ENCODE measurements at places on chromosomes 3 and 15.

DNA sequence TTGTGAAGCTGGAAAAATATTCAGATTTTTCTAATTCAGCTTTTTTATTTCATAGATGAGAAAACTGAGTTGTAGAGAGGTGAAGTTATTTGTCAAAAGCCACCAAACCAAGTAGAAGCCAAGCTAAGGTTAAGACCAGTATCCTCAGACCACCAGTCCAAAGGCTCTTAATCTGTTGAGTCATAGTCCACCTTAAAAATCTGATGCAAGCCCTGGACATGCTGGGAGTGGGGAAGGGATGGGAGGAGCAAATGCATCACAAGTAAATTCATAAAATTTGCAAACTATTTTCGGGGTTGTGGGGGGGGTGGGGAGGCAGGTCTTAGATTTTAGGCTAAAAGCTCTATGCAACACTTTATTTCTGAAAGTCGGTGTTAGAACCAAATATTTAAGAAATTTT is 307.7 kb upstream of the SEMA6D start:
- H3K4me1 ChIP-seq: peaks cover 22% of the 10 kb centered on the region
- no peak overlapping the region for H3K4me3 ChIP-seq
- no peaks in the 10 kb centered on the region for H3K27me3 ChIP-seq

GRCh38 chr3:57078344-57078634 is 17.8 kb downstream of the SPATA12 start:
- H3K27ac ChIP-seq: peak overlapping the region; percentile 46
- peak; percentile 72 for DNase-seq
- peak overlapping the region; percentile 71 for H3K4me3 ChIP-seq

DNA sequence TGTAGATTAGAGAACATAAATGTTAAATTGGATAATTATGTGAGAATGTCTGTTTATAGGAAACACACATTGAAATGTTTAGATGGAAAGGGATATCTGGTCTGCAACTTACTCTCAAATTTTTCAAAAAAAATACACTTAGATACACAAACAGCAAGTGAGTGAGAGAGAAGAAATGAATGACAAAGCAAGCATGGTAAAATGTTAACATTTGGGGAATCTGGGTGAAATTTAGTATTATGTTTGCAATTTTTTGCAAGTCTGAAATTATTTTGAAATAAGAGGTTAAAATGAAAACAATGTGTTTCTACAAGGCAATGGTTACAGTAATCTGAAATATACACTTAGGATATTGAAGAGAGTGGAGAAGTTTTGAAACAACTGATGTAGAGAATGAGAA is 134.3 kb downstream of the GLDN start:
- no peak for DNase-seq
- H3K4me3 ChIP-seq: no peak overlapping the region
- H3K36me3 ChIP-seq: peaks cover 6% of the 10 kb centered on the region
- no peaks in the 10 kb centered on the region for H3K27me3 ChIP-seq

DNA sequence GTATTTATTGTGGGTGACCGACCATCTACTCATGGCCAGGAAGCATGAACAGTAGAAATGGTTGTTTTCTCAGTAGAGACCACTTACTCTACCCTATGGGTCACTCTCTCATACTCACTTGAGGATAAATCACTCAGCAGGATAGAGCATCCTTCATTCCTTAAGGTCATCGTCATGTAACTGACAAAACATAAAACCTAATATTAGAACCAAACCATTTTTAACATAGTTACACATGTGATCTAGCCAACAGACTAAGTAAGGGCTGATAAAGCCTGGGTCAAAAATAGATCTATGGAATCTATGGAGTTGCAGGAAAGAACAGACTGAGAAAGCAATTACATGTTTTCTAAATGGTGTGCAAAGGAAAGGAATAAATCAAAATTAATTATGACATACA is 769.1 kb downstream of the NTRK3 start:
- H3K4me1 ChIP-seq: no peaks in the 10 kb centered on the region
- H3K4me3 ChIP-seq: no peak overlapping the region
- peak overlapping the region; percentile 64 for H3K27ac ChIP-seq

GRCh38 chr15:30913761-30914160 is 10.0 kb downstream of the FAN1 start:
- no peak overlapping the region for H3K4me3 ChIP-seq
- no peak overlapping the region for H3K27ac ChIP-seq
- no peaks in the 10 kb centered on the region for H3K4me1 ChIP-seq
- peaks cover 63% of the 10 kb centered on the region for H3K36me3 ChIP-seq

DNA sequence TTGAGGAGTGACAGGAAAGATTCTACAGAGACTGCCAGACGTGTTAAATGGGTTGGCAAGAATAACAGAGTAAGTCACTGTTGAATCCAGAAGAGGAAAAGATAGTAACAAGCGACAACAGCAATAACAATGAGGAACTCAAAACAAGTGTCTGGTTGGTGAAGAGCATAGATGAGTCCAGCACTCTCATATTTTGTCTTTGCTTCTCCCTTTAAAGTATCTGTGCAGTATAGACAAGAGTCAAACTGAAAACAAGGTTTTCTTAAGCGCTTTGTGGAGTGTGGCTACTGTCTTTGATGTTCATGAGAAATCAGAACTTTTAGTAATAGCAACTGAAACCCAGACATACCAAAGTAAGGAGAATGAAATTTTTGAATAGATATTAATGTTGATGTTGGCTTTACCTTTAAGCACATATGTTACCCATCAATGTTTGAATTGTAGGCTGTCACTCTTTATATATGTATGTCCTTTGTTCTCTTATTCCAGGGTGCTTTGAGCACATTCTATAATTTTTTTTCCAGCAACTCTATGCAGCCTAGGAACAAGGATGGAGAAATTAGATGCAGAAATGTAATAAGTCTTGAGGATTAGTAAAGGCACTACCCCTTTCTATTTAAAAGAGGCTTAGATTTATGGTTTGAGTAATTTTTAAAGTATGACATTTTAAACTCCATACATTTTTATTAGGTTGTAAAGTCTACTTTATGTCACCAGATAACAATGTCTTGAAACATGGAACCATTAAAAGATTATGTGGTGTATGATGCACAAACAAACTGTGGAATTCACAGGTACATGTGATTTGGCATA is 185.5 kb downstream of the NFKBIZ start:
- H3K4me1 ChIP-seq: no peaks in the 10 kb centered on the region
- no peak overlapping the region for H3K27ac ChIP-seq
- no peaks in the 10 kb centered on the region for H3K27me3 ChIP-seq
- H3K36me3 ChIP-seq: no peaks in the 10 kb centered on the region

GRCh38 chr3:13194285-13195209 is 121.3 kb upstream of the IQSEC1 start:
- no peaks in the 10 kb centered on the region for H3K27me3 ChIP-seq
- H3K4me1 ChIP-seq: no peaks in the 10 kb centered on the region
- no peak overlapping the region for H3K27ac ChIP-seq
- no peaks in the 10 kb centered on the region for H3K36me3 ChIP-seq
- DNase-seq: no peak

DNA sequence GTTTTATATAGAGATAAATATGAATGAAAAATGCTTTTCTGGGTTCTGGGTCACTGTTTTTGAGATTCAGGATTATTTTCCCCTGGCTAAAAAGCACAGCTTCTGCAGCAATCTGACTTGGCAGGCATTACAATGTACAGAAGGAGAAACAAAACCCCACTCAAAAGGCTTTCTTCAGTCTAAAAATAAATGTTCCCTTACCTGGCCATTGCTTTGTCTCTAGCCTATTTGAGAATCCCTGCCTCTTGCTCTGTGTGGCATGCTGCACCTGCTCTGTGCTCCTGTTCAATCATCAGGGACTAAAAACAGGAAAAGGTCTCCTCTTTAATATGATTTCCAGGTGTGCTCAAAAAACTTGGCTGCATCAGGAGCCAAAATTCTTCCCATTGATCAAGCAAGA is 187.4 kb upstream of the STAC start:
- no peak for DNase-seq
- no peaks in the 10 kb centered on the region for H3K36me3 ChIP-seq
- H3K27me3 ChIP-seq: no peaks in the 10 kb centered on the region
- no peak overlapping the region for H3K4me3 ChIP-seq

DNA sequence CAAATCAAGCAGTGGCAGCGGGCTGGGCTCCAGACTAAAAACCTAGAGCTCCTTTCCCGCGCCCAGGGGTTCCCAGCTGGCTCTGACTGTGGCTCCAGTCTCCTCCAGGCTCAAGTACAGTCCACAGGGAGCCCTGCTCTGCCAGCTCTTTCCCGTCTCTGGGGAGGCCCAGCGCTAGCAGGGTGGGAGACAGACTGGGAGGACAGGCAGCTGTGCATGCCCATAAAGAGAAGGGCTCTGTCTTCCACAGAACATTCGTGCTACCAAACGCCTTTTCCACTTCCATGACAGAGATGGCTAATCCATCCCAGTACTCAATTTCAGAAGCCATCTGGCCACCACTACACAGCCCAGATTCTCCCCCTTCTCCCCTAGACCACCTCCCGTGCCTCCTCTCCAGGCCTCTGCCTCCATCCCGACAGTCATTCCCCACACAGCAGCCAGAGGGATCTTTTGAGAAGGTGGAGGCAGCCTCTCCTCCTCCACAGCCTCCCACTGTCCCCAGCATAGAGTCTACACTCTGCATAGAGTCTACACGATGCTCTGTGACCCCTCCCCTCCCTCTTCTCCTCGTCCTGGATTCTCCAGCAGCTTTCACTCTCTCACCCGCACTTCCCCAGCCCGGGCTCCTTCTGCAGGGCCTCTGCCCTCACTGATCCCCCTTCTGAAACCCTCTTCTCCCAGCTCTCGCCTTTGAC is 6.8 kb upstream of the DUSP7 start:
- no peak overlapping the region for H3K4me3 ChIP-seq
- H3K27ac ChIP-seq: no peak overlapping the region
- no peak for DNase-seq
- H3K36me3 ChIP-seq: no peaks in the 10 kb centered on the region

DNA sequence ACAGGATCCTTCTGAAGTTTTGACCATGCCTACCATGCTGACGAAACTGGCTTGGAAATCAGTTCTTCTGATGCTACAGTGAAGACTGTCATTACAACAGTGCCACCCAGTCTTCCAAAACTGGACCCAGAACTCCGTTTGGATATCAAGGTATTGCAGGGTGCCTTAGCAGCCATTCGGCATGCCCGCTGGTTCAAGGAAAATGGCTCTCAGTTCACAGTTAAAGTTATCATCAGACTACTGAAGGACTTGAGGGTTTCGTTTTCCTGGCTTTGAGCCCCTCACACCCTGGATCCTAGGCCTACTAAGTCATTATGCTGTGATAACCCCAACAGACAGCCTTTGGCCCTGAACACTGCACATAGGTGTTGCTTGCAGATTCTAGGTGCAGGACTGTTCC is 351.0 kb downstream of the MAGI1 start:
- H3K4me3 ChIP-seq: no peak overlapping the region
- H3K27me3 ChIP-seq: no peaks in the 10 kb centered on the region

GRCh38 chr3:141235661-141236171 is 4.1 kb downstream of the PXYLP1 start:
- H3K4me3 ChIP-seq: no peak overlapping the region
- no peak for DNase-seq
- H3K27ac ChIP-seq: no peak overlapping the region

Measured in right atrium auricular region (tissue), 2 donors.